ENCODE measurements at places on chromosomes 4 and X.
A peak's percentile ranks its signal among the peaks of the same experiment; 100 is the strongest.

- no peak for DNase-seq
These were observed 35.1 kb upstream of the GEMIN8 start for GRCh38 chrX:14064626-14065432.

- DNase-seq: no peak
These were observed 129.7 kb upstream of the ZFP42 start for GRCh38 chr4:187865914-187866313.

DNA sequence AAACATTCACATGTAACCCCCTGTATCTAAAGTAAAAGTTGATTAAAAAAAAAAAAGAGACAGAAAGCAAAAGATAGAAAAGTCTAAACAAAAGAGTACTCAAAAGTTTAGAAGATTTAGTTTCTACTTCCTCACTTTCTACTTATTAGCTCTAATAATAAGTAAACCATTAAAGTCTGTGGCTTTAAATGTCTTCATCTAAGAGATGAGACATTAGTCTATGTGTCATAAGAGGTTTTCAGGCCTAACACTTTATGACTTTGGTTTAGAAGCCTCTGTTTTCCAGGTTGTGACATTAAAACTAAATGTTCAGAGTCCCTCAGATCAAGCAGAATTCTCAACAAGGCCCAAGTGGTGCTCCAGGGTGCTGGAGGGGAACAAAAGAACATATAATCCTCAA, 42.2 kb upstream of the GUCY1A1 start:
- DNase-seq: no peak

DNA sequence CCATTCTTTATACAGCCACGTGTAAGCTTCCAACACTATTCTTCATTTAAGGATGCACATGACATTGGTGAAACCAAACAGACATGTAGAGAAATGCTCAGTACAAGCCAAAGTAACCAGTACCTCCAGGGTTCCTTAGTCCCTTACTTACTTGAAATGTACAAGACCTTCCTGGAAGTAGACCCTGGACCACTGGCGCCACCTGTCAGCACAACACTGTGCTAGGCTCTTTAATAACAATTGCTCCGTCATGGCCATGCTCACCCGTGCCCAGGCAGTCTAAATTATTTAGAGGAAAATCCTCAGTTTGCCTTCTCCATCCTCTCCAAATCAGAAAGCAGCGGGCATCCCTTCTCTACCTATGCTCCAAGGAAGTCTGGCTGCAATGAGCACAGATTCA, 52.7 kb downstream of the ADGRA3 start:
- peak; percentile 48 for DNase-seq

DNA sequence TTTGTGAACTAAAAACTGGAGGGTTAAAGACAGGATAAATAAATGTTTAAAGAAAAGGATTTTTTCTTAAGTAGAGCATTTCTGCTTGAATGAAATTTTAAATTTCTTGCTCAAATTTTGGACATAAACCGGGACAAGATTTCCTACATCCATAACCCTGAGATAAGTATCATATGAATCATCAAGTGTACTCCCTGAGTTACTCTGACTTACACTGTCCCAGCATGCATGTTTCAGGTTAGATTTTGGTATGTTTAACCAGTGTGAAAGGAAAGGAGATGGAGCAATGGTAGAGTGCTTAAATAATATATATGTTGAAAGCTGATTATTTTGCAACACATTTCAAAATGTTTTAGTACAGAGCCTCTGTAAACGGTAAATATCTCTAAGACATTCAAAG, 175.2 kb downstream of the ADGRL3 start:
- no peak for DNase-seq

DNA sequence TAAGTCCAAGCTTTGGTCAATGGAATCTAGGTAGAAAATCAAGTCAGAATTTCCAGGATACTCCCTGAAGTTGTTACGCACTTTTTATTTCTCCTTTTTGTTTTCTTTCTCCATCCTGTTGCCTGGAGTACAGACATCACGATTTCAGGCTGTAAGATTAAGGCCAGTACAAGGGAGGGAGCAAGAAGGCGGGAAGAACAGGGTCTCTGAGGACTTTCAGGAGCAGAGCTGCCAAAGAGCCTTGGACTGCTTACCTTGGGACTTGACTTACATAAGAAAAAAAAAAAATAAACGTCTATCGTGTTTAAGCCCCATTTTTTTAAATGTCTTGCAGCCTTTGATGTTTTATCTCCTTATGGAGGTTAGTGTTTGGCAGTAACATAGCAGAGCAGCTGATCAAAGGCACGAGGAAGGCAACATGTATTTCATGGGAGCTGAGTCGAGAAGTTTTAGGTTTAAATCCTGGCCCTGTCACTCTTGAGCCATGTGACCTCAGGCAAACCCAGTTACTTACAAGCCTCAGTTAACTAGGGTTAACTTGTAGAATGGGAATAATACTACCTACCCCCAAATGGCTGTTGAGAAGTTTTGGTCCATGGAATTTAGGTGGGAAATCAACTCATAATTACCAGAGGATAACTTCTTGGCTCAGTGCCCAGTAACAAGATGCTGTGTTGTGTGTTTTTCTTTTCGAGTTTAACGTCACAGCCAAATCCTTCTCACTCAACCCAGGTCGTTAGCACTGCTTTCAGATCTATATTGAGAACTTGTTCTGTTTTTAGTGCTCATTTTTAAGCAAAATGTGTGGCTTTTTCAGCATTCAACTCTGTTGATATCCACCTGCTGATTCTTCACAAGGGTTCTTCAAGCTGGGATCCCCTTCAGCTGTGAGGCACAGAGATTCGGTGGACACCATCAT, 106.8 kb downstream of the CLNK start:
- DNase-seq: no peak

GRCh38 chr4:32909736-32910135, 2189.6 kb downstream of the PCDH7 start:
- DNase-seq: no peak

DNA sequence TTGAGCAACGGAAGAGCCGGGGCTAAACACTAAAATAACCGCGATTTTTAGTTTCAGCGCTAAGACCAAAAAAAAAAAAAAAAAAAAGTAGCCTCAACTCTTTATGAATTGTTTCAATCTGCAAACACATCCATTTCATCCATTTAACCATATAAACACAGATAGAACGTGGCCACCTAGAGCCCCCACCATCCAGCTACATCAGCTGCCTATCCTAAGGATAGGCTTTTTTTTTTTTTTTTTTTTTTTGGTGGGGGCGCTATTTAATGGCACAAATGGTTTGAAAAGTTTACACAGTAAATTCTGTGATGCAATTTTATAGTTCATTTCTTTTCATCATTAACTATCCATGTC, 492 bp upstream of the HDAC8 start:
- no peak for DNase-seq

DNA sequence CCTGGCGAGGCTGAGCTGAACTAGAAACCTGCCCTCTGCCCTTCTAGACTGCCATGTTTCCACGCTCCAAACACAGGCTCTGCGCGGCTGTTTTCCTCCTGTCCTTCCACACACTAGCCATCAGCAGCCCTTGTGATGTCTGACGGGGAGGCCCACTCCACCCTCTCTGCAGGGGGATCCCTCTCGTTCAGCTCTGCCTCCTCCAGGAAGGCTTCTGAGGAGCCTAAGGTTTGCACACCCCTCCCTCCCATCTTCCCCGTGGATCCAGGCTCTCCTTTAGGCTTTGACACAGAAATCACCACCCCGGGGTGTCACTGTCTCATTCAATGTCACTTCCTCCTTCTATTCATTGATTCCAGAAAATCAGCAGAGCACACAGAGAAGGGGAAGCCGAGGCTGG, 38.6 kb upstream of the CRMP1 start:
- DNase-seq: no peak

DNA sequence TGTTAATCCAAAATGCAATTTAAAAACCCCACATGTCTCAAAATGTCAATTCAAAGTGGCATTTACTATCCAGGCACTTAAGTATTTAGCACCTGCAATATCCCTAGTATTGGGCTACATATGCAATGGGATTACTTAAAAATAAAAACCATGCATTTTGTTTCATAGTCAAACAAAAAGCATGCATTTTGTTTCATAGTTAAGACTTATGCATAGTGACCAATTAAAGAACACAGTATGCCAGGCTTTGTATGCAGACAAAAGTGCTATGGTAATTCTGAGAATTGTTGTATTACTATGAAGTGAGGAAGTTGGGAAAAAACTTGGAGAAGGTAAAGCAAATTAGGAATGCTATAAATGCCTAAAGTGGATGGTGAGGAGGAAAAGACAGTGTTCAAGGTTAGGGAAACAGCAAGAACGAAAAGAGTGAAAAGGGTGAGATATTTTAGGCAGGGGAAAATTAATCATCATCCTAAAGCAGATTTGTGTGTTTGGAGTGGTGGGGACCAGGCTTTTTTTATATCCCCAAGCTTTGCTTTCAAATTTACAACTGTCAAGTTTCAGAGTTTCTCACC, 10.6 kb upstream of the BMP2K start:
- no peak for DNase-seq

DNA sequence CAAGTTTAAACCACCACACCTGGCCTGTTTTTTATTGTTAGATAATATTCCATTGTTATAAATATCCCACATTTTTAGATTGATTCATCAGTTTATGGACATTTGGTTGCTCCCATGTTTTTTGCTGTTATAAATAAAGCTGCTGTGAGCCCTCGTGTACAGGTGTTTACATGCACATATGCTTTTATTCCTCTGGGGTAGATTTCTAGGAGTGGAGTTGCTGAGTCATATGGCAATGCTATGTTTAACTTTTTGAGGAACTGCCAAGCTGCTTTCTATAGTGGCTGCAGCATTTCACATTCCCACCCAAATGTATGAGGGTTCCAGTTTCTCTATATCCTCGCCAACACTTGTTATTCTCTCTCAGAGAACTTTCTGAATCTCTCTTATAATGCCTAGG, 90.5 kb downstream of the TBL1X start:
- no peak for DNase-seq

- no peak for DNase-seq
These were observed 14.9 kb downstream of the ADH1A start for GRCh38 chr4:99275885-99276284.

GRCh38 chr4:14022456-14022855, 394.9 kb upstream of the BOD1L1 start:
- DNase-seq: no peak

- DNase-seq: no peak
These were observed 39.9 kb downstream of the CCKAR start for GRCh38 chr4:26450418-26450817.

DNA sequence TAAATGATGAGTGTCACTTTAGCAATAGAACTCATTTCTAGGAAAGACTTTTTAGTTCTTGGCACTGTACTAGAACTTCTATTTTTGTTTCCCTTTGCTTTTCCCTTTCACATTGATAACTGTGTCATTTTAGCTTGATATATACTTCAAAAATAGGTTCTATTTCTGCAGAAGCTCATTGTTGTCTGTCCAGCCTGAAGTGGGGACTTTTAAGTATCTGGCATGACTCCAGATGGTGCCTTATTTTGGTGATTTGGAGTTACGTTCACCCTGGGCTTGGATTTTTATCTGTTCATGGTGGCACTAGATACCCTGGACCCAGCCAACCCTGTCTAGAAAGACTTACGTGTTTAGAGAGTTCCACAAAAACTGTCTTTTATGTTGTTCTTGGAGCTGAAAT, 3.4 kb downstream of the ABHD18 start:
- DNase-seq: no peak

DNA sequence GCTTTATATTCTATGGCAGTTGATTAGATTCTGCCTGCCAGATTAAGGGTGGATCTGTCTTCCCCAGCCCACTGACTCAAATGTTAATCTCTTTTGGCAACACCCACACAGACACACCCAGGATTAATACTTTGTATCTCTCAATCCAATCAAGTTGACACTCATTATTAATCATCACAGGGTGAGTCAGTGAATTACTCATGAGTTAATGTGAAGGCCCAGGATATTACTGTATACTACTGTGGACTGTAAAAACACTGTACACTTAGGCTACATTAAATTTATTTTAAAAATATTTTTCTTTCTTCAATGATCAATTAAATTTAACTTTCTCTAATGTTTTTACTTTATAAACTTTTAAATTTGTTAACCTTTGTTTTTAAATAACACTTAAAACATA, 87.7 kb downstream of the NAP1L3 start:
- DNase-seq: no peak

DNA sequence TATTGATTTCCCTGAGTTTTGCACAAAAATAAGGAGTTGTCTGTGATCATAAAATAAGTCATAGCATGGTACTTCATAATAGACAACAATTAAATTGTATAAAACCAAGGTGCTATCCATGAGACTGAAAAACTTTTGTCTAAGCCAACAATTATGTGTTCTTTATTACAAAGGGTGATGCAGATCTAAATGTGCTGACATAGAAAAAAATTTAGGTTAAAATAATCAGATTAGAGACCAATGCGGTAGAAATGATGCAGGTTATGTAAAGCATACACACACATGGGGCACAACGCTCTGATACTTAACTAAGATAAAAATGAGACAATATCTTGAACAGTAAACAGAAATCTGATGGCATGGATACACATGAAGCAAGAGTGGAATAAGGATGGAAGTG, 113.3 kb downstream of the PWWP3B start:
- no peak for DNase-seq

DNA sequence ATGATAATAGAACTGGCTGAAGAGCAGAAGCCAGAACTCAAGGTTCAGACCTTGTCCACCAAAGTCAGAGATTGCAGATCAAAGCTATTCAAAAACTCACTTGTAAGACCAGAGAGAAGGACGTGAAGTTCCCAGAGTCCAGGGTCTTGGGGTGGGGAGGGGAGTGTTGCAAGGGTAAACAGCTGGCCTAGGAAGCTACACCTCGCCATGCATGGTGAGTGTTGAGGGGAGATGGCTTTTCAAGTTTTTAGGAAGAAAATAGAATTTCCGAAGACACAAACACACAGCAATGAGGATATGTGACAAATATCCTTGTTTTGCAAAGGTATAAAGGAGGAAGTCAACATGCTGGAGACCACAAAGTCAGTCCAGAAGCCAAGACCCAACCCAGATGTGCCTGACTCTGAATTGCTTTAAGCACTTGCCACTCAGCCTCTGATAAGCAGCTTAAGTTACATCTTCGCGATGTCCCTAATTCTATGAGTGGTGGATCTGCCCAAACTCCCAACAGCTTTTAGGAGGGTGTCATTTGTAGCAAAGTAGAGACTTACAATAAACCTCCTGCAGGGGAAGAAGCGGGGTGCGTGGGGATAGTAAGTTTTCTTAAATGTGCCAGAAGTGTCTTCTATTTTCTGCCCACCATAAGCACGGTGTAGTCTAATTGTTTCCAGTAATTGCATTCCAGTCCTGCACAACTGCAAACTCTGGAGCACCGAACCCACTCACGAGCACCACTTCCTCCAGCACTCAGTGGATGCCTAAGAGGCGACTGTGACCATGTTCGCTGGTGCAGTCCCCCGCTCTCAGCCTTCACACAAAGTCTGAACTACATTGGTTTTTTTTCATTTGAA, 26.5 kb downstream of the HAND2 start:
- no peak for DNase-seq

GRCh38 chr4:83340692-83341343, 6.2 kb upstream of the HPSE start:
- DNase-seq: no peak

DNA sequence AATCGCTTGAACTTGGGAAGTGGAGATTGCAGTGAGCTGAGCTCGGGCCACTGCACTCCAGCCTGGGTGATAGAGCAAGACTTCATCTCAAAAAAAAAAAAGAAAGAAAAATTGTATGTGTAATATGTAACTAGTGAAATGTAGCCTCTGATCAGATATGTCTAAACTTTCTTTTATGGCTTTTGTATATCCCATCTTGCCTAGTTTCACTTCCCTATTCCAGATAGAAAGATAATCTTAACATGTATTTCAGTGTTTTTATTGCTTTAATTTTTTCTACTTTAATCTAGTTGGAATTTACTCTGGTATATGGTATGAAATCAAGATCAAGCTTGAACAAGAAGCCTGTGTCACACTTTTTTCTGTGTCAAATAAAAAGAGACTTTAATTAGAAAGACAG, 1.9 kb upstream of the ZNF41 start:
- no peak for DNase-seq

Measured in stimulated activated CD4-positive, alpha-beta T cell treated with anti-CD3 and anti-CD28 coated beads, Interleukin-4, amount 100 ng/mL, for 1 hour (primary cell).